ENCODE measurements at places on chromosomes 11 and 22.

DNA sequence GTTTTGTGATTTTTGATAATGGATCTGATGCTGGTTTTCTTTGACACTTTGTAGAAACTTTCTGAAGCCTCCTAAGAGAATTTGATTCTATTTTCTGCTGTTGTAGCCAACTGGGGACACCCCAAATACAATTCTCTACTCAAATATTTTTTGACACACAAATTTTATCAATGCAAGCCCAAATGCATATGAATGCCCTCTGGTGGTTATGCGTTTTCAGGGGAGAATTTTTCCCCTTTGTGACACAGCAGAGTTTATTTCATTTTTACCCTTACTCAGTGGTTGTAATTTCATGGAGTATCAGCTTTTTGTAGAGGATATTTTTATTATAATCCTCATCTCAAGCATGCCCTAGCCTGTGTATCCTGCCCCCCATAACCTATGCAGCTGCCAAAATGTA is 44.7 kb upstream of the MTMR2 start:
- no peak for DNase-seq

GRCh38 chr11:35146074-35146521 is 7.1 kb downstream of the CD44 start:
- DNase-seq = no peak

- no peak for DNase-seq
Measured at GRCh38 chr11:111137846-111138245, 107.7 kb upstream of the POU2AF2 start.

- no peak for DNase-seq
Measured at GRCh38 chr11:86748296-86748695, 52.0 kb upstream of the PRSS23 start.

DNA sequence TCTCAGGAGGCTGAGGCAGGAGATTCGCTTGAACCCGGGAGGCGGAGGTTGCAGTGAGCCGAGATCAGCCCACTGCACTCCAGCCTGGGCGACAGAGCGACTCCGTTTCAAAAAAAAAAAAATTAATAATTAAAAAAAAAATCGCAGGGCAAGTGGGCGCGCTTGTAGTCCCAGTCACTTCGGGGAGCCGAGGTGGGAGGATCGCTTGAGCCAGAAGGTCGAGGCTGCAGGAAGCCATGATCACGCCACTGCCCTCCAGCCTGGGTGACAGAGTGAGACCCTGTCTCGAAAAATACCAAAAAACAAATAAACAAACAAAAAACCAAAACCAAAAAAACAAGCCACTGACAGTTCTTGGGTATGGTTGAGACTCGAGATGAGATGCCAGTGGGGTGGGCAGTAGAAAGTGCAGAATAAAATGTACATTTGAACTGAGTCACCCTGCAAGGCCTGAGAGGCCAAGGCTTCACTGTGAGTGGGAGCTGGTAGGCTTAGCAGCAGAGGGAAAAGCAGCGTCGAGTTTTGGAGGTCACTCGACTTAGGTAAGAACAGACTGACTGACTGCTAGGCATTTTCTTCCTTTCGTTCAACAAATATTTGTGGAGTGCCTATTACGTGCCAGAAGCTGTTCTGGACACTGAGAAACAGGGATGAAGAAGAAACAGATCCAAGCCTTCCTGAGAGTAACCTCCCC is 635 bp upstream of the LDHA start:
- no peak for DNase-seq

- DNase-seq = no peak
Measured at GRCh38 chr11:6882751-6883150, 6.3 kb downstream of the OR10A4 start.

GRCh38 chr11:26285608-26286007 is 46.3 kb upstream of the ANO3 start:
- no peak for DNase-seq

GRCh38 chr11:46386674-46387073 is 4.9 kb downstream of the CHRM4 start:
- no peak for DNase-seq

GRCh38 chr22:23093051-23093788 is 22.9 kb downstream of the GNAZ start:
- no peak for DNase-seq

DNA sequence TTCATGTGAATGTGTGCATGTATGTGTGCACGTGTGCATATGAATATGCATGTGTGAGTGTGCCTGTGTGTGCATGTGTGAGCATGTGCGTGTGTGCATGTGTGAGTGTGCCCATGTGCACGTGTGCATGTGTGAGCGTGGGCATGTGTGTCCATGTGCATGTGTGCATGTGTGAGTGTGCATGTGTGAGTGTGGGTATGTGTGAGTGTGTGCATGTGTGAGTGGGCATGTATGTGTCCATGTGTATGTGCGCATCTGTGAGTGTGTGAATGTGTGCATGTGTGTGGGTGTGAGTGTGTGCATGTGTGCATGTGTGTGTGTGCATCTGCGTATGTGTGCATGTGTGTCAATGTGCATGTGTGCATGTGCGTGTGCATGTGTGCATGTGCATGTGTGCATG is 94.7 kb downstream of the ST3GAL4 start:
- DNase-seq = no peak

Data from cortex of kidney (tissue), 1 donor.